ENCODE measurements at places on chromosomes 16 and 17.

DNA sequence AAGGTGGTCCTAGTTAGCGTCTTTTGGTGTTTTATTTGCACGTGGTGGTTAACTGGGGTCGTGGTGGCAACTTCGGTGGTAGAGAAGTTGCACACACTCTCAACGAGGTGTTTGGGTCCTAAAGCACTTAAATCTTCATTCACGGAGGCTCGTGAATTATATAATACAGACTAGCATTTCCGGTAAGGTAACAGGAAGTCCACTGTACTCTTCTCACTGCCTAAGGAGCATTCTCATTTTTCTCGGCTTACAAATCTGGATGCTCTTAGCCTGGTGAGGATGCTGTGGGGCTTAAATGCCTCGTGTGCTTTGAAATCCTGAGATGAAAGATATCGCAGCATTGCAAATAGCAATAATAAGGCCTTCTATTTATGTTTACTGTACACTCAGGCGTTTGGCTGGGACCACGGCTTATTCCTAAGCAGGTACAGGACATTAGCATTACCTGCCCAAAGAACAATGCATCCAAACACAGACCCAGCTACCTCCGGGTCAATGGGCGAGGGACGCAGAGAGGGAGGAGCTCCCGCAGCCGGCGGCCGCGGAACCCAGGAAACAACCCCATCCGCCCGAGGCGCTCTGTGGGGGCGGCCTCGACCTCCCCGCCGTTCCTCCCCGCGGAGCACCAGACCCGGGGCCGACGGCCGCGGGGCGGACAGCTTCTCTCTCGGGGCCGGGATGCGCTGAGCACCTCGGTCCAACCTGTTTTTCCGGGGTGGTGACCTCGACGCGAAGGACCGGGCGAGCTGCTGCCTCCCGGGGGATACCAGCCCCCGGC, 856 bp downstream of the DNAJA2 start:
- peak; percentile 22 for DNase-seq

- no peak for DNase-seq
These were observed 24.9 kb downstream of the CDRT4 start for GRCh38 chr17:15442311-15443180.

DNA sequence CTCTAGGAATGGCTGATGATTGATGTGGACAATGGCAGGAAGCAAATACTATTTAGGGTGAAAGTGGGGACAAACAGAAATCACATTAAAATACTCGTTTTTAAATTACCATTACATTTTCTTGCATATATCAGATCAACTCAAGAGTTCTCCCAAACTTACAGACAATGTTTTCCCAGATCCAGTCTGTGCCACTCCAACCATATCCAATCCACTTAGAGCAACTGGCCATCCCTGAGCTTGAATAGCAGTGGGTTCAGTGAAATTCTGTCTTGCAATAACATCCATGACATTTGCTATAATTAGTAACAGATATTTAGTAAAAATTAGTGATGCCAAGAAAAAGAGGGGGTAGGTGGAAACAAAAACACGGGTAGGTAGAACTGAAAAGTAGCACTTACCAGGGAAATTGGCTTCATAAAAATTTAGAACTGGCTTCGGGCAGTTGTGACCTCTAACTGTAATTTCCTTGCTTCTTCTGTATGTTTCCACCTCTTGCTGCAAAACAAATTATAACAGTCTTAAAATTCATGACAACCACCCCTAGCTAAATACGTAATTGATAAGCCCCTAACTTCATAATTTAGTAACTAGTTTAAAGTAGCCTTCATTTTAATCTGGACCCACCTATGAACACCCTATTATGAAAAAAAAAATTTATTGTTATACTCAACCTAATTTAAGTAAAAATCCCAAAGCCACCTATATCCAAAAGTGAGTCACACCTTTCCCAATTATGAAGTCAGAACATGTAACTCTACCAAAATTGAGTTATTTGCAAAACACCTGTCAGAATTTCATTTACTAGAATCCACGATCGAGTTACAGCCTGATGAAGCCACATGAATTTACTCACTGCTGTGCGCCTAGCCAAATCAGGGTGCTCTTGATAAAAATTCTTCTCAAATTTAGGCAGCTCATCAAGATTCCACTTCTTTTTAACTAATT, 2.0 kb downstream of the DDX5 start:
- no peak for DNase-seq

GRCh38 chr16:85370881-85371651, 242.1 kb upstream of the GSE1 start:
- DNase-seq, result no peak

GRCh38 chr16:79195938-79196337, 404.6 kb downstream of the MAF start:
- no peak for DNase-seq

DNA sequence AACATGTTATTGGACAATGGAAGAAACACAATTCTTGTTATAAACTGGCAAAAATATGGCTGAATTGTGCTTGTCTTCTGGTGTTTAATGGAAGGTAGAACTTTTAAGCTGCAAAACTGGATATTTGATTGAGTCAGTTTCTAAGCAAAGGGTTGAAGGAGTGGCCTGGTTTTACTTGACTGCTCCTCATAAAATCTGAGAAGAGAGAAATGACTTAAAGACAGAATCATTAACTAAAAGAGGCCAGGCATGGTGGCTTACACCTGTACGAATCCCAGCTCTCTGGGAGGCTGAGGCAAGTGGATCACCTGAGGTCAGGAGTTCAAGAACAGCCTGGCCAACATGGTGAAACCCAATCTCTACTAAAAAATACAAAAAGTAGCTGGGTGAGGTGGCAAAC, 770.7 kb downstream of the CDH11 start:
- DNase-seq, result no peak

DNA sequence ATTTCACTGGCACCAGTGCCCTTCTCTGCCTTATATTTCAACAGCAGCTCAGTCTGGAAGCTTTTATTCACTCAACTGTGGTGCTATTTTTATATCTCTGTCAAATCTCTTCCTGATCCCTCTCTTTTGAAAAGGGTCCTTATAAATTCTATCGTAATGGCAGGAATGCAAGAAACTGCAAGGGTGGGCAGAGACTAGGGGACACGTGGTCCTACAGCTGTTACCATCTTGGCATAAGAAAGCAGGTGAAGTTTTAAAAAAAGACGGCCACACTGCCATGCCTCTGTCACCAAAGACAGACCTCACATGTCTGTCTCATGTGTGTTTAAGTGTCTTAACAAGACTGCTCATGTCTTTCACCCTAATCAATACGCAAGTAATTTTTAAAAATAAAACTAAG, 368.4 kb upstream of the CDH11 start:
- no peak for DNase-seq

GRCh38 chr17:7915179-7915610, 894 bp downstream of the RNF227 start:
- DNase-seq, result no peak

DNA sequence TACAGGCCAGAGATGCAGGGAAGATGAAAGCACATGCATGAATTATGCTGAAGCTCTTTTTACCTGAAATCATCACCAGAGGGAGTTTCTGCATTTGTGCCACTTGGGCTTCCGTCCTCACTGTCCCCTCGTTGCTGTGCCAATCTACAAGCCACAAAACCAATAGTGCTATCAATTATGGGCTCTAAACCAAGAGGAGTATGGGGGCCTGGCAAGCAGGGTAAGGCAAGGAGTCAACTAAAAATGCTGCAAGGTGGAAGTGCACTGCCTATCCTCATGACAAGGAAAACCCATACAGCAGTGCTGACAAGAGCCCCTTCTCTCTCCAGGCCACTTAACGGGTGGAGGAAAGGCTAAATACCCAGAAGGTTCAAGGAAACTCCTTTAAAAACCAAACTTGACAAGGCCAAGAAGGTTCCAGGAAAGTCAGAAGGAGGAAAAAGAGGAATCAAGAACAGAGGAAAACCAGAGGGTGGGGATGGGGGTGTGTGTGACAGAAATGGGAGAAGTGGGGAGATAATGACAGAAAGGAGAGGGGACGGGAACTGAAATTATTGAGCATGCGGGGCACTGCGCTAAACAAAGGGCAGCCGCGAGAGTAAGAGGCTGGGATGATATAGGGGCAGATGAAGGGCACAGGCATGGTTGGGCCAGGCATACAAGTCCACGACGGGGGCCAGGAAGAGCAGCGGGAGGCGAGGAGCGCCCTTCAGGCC, 674 bp downstream of the C17orf75 start:
- peak; percentile 27 for DNase-seq

DNA sequence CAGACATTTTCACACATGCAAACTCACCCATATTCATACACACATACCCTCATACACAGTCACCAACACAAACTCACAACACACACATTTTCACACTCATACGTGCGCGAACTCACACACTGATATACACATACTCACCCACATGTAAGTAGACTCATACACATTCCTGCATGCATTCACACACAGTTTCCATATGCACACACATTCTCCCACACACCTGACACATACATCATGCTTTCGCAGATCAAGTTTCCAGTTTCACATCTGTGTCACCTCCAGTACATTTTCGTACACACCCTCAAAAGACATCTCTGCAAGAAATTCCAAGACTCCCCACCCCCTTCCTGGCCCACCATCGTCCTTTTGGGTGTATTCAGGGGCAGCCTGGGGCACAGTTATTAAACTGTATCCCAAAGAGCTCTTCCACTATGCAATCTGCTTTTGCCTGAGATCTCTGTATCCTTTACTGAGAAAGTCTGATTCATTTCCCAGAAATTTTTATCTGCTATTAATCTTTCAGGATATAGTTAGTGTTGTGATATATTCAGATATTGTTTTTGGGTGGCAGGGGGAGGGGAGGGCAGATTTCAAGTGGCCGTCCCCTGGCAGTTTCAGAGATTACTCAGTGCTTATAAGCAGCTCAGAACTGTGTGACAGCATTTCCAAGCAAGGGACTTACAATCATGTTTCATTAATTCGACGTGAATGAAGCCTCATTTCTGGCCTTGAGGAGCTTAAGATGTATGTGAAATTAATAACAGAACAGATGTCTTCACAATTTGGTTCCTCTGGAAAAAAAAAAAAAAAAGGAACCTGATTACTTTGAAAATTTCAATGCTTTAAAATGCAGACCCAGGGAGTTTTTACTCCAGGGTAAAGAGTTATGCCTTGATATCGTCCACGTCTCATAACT, 35.3 kb upstream of the MMP2 start:
- no peak for DNase-seq

DNA sequence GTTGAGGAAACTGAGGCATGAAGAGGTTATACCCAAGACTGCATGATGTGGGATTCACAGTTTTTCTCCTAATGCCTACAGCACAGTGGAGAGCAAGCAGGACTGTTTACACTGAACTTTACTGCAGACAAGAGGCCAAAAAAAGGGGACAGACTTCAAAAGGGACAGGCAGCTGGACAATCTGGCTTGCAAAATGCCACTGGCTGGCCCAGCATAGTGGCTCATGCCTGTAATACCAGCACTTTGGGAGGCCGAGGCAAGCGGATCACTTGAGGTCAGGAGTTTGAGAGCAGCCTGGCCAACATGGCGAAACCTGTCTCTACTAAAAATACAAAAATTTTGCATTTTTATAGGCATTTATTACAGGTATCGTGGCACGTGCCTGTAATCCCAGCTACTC, 2.0 kb upstream of the MGAT5B start:
- no peak for DNase-seq
